Stimulated activated CD8-positive, alpha-beta memory T cell treated with anti-CD3 and anti-CD28 coated beads, Interleukin-4, amount 100 ng/mL, for 4 hours (primary cell): ENCODE measurements at places on chromosomes 6 and 20.

- DNase-seq = no peak
Measured at GRCh38 chr20:61510778-61511330, 258.8 kb downstream of the CDH4 start.

DNA sequence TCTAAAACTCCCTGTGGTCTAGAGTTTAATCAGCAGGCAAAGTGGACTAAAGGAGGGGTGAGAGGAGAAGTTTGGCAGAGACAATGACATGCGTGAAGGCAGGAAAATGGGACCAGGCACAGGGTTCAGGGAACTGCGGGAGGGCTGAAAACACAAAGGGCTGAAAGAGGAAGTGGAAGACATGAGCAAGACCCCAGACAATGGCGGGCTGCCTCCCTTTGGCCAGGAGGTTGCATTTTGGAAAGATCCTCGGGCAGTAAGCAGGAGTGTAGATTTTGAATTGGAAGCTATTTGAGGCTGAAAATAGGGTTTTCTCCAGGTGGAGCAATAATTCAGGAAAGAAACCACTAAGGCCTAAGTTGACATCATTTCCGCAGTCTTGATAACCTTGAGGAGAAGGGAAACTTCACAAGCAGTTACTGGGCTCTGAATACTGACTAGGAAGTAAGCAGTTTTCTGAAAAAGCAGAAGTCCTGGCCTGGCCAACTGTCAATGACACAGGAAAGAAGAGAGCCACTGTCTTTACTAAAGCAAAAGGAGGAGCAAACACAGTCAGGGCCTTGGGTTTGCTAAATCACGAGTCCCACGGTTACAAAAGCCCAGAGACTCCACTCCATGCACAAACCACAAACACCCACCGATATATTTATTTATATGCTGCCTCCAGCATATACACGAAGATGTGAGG is 3.4 kb downstream of the LY86 start:
- DNase-seq = no peak

DNA sequence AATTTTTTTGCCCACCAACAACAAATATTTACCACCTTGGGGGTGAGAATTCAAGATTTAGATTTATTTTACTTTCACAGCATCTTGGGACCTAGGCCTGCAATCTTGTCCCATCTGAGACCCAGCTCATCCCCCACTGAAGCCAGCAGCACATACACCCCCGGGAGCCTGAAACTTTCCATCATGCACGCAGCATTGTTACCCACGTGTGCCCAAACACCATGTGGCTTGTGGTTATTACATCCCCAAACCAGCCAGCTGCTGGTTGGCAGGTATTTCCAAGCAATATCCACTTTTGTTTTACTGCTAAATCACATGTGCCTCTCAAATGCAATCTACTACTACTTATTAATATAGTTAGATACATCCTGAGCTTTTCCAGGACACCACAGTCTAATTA is 149.3 kb upstream of the NT5E start:
- DNase-seq = no peak

DNA sequence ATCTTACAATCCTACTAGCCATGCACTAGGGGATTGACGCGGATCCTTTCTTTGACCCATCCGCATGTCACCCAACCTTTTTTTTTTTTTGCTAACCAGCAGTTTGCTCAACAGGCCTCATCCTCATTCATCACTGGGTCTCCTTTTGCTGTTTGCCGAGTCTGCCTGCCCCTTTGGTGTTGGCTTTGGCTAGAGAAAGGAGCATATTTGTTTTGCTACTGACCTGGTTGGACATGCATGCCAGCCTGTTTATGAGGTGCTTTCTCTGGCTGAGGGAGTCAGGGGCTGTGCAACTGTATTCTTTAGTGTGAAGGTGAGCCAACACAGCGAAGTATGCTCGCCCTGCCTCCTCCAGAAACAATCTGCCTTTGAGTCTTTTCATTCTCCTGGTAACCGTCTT is 40.2 kb downstream of the E2F3 start:
- DNase-seq = no peak

DNA sequence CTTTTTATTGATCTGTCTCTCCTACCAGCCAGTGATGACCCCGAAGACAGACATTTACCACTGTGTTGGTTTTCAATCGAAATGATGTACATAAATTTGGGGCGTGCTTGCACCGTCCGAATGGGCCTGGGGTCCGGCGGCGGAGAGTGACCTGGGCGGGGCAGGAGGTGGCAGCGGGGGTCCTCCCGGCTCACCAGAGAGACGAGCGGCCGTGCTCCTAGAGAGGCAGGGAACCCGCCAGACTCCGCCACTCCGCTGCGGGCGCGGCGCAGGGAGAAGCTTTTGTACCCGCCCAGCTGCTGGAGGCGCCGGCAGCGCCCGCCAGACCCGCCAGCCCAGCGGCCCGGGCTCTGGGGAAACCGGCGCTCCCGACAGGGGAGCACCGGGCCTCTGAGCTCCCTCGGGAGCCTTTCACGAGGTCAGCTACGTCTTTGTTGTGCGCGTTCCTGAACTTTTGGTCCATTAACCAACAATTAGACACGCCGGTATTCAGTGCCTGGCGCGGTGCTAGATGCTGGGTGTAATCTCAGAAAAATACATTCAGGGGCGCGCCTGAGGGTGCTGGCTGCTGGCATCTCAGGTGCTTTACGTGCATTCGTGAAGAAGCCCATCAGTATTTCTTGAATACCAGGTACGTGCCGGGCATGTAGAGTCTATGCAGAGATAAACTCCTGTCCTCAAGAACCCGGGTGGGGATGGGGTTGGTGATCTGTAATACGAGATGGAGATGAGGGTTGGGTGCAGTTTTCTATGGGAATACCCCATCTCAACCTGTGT is at the start of gene PGBD1:
Gene PGBD1, plus strand, starts transcription at position 285 of the 777 bp plus-strand sequence. CDS start 2,242 bp downstream, outside the sequence.
- DNase-seq = no peak

DNA sequence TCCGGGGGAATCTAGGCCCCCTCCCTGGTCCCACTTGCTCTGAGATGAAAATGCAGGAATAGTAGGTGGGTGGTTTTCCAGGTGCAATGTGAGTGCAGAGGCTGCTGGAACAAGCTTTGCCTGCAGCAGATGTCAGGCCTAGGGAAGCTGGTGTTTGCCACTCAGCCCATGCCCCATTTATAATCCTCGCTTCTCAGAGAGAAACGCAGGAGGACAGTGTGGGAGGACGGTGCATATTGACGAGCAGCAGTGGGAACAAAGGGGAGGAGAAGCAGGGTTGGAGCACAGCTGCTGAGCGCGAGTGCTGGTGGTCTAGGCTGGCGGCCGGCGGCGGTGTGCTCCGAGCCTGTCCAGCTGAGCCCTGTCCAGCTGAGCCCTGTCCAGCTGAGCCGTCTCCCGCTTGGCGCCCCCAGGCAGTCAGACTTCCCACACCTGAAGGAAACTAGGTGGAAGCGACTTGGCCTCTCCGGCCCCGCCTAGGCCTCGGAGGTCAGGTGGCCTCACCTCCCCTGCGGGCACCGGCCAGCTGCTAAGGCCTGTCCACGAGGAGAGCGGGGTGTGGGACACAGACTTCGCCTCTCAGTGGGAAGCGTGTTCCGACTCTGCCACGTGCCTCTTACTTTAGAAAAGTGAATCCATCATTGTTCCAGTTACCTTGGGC is 49.7 kb upstream of the FRMD1 start:
- DNase-seq = no peak
